ENCODE measurements at places on chromosomes 1 and 21.

DNA sequence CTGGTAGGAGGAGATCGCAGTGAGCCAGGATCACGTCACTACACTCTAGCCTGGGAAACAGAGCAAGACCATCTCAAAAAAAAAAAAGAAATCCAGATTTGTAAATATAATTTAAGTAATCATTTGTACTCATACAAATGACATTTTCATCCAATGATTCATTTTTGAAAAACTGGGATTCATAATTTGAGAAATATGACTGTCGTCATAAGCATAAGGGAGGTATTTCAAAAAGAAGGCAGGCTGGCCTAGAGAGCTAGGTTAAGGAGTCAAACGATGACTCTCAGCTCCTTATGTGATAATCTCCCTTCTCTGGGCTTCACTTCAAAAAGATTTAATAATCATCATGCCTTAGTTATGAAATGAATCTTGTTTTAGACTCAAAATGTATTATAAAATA lies 2.3 kb downstream of the GART start:
- DNase-seq, result no peak

DNA sequence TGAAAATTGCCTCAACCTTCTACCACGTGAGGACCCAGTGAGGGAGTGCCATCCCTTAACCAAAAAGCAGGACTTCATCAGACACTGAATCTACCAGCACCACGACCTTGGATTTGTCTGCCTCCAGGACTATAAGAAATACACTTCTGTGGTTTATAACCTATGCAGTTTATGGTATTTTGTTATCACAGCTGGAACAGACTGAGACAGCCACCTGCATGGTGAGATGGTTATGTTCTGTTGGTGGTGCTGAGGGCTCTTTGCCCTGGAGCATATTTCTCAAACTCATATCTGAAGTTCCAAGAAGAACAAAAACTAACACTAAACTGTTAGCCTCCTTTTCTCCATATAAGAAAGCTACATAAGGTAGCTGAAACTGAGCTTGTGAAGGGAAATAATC lies 69.8 kb upstream of the RGS18 start:
- no peak for DNase-seq

DNA sequence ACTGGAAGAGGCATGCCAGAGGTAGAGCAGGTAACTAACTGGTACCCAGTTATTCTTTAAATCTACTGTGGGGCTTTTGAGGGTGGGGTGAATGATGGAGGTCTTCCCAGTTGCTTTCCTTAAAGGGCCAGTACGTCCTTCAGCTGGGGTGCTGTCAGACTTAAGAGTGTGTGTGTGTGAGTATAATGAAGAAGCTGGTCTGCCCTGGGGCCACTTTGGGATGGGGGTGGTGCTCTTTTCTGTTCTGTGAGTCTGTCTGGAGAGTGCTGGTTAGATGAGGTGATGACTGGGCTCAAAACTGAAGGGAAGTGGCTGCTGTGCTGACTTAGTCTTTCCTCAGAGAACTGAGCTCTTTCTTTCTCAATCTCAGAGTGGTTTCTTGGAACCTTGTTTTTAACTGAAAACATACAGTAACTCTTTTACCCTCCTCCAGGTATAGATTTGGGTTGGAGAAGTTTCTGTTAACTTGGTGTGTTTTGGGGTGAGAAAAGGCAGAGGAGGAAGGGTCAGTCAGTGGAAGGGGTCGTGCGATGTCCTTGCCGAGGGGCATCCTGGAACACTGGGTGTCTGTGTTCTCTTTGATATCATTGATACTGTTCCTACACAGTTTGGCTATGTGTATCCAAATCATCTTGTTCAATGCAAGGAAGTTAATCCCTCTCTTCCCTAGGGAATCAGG lies 746 bp downstream of the MACF1 start:
- DNase-seq, result peak; percentile 50

- no peak for DNase-seq
These were observed 2.7 kb downstream of the CHI3L1 start for GRCh38 chr1:203183828-203184227.

DNA sequence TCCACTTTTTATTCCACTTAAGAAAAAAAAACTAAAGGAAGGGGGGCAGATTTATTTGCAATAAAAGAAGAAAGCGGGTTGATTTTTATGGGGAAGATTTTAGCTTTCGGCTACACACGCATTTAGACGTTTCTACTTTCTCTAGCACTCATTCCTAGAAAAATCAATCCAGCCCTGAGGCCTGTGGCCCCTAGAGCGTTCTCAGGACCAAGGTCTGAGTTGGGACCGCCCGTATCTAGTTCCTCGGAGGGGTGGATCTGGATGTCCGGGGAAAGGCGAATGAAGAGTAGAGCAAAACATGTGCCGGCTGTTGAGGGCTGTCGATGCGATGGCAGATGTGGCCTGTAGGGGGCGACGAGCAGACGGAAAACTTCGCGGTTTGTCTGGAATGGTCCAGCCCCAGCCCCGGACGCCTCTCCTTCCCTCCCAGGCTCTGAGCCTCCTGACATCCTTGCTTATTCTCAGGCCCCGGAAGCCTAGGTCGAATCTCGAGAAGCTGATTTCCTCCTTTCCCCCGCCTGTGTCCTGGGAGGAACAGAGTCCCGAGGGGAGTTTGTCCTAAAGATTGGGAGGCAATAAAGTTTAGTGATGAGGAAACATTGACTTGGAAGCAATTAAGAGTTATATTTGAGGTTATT lies 5.2 kb downstream of the FOXD3 start:
- DNase-seq, result no peak

- no peak for DNase-seq
These were observed 151.1 kb downstream of the PCNX2 start for GRCh38 chr1:233144434-233144833.

- no peak for DNase-seq
These were observed at the start of gene PLPP3 for GRCh38 chr1:56578963-56579875. TSS of gene PLPP3 (minus strand) at chr1:56579563. CDS start at chr1:56579016, 547 bp downstream.

GRCh38 chr1:46532498-46533178 lies 18.8 kb downstream of the KNCN start:
- peak; percentile 44 for DNase-seq

GRCh38 chr1:150053926-150054325 lies 13.7 kb upstream of the VPS45 start:
- DNase-seq, result no peak

GRCh38 chr1:205455581-205456382 lies at the start of gene BLACAT1:
TSS of gene BLACAT1 (minus strand) at chr1:205456045.
- DNase-seq, result no peak

DNA sequence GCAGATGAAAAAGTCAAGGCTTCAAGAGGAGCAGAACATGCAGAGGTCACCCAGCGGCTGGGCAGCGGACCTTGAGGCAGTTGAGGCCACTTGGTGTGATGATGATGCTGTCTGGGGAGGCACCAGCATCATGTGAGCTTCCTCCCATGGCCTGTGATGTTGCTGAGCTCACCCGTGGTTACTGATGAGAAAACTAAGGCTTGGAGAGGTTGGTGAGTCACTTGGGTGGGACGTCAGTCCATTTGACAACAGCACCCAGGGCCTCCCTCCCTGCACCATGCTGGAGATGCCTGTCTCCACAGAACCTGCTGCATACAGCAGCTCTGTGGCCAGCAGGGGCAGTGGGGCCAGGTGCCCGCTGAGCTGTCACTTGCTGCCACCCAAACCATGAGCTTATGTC lies 146.8 kb downstream of the NPHP4 start:
- DNase-seq, result no peak

GRCh38 chr1:50531601-50532000 lies 108.4 kb upstream of the DMRTA2 start:
- DNase-seq, result no peak

- DNase-seq, result no peak
These were observed 4.3 kb downstream of the PRMT2 start for GRCh38 chr21:46639489-46640386.

GRCh38 chr1:53121319-53122172 lies 20.9 kb downstream of the SLC1A7 start:
- no peak for DNase-seq

- no peak for DNase-seq
These were observed 94.5 kb downstream of the SYT2 start for GRCh38 chr1:202615501-202616354.

GRCh38 chr1:228781161-228781808 lies 46.0 kb downstream of the RHOU start:
- DNase-seq, result no peak

DNA sequence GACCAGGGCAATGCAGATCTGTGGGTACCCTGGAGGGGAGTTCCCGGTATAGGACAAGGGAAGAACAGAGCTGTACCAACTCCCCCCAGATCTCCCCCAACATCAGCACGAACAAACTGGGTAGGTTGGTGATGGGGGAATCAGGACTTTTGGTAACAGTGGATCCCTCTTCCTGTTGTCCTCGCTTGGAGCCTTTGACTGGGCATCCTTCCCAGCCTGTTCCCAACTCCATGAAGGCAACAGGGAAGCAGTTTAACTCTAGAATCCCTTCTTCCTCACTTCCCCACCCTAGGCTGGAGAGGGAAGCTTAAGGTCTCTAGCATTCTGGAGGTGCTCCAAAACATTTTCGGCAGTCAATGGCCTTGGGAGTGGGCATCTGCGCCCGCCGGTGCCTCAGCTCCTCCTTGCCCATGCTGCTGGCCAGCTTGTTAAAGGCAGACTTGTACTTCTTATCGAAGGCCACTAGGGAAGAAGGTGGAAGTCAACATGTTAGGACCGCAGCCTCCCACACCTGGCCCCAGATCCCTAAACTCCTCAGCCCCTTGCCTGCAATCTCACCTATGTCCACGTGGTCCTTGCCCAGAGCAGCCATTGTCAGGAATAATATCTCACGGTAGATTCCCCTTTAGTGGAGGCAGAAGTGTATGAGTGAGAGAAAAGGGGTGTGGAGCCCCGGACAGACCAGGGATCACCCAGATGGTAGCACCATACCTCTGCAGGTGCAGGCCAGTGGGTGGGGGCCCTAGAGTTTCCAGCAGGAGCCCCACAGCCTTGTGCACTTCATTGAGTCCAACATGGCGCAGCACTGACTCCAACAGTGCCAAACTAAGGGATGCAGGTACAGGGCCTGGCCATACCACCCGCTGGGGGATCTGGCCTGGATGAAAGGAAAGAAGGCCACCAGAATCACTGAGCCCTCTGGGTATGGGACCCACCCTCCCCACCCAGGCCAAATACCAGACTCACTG lies 7.5 kb upstream of the GATAD2B start:
- no peak for DNase-seq

DNA sequence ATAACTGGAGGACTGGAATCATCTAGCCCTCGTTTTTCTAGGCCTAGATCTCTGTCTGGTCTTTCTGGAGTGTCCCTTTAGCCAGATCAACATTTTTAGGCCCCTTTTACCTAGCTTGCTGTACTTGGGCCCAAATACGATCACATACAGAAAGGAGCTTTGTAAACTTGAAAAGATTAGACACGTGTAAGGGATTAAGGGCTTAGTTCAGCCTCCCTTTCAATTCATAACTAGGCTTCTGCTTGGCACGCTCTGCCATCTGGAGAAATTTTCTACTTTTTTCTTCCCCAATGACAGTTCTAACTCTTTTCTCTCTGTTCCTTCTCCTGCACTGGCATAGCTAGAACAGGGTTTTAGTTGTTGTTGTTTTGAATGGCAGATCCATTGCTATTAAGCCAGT lies 153.3 kb upstream of the BEND5 start:
- DNase-seq, result no peak

DNA sequence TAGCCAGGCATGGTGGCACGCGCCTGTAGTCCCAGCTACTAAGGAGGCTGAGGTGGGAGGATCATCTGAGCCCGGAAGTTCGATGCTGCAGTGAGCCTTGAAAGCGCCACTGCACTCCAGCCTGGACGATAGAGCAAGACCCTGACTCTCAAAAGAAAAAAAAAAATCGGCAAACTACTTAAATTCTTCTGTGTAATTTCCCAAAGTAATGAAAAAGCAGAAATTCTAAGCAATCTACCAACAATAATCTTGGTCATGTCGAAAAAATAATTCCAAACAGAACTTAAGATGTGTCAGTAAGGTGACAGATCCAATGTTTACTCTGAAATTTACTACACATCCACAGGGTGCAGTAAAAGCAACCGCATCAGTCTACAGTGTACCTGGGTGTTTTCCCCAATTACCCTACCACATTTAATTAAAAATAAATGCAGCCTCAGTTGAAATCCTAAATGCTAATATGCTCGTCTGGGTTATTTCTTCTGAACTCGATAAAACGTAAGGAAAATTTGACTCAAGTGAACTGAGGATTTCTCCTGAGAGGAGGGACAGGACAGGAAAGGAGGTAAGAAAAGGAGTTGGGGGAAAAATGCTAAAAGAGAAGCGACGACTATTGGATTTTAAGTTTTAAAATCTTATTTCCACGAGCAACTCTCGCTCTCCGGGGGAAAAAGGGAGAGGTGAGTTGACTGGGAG lies 801 bp downstream of the EPRS1 start:
- no peak for DNase-seq

- no peak for DNase-seq
These were observed 286.6 kb upstream of the FMN2 start for GRCh38 chr1:239805042-239805441.

GRCh38 chr1:44389437-44389836 lies 15.6 kb upstream of the RNF220 start:
- no peak for DNase-seq

GRCh38 chr21:17782051-17782450 lies 37.1 kb downstream of the C21orf91 start:
- DNase-seq, result no peak

GRCh38 chr1:9691108-9691445 lies 39.5 kb downstream of the PIK3CD start:
- no peak for DNase-seq

GRCh38 chr1:214568328-214568727 lies 16.9 kb upstream of the PTPN14 start:
- no peak for DNase-seq

DNA sequence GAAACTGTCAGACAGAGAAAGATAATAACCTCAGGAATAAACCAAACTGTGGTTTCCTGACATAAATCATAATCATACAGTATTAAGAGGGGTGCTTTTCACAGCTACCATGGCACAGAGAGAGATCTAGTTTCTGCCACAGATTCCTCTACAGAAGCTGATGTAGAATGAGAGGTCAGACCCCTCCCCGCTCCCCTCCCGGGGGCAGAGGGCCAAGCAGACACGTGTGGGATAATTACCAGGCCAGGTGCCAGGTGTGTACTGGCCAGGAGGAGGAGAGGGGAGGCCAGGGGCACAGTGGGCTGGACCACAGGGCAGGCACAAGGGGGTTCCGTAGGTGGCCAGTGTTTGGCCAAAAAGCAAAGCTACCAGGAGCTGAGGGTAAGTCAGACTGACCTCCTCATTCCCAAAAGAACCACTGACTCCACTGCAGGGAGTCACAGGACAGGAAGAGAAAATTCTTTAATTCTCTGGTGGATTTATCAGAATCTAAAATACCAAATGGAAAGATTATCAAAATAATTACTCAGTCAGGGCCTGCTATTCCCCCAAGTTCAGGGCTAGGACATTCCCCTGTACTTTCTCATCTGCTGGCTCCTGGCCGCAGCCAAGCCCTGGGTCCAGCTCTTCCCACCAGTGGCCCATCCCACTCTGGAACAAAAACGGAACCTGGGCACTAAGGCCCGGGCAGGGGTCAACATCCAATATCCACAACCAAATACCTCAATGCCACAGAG lies 30.0 kb downstream of the C2CD2 start:
- DNase-seq, result no peak

- DNase-seq, result no peak
These were observed 219.6 kb downstream of the PDE4B start for GRCh38 chr1:66012106-66012784.

DNA sequence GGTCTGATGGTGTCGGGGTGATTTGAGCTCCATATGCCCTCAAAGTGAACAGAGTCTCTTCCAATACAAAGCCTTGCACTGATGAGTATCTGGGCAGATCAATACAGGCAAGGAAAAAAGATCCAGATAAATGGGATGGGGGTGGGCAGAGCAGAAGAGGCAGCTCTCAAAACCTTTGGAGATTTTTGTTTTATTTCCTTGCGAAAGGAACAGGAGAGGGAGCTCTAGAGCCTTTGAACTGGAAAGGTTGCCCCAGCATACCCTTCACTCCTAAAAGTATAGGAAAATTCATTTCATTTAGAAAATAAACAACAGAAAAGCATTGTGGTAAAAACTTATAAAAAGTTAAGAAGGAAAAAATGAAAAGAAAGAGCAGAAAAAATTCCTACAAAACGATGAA lies 31.4 kb upstream of the OLIG2 start:
- no peak for DNase-seq

Data from stimulated activated CD4-positive, alpha-beta T cell treated with anti-CD3 and anti-CD28 coated beads, TNF-alpha, amount 100 ng/mL, for 1 hour (primary cell).